NCI-H1105 (cell line): ENCODE measurements at places on chromosomes 1 and 21.

DNA sequence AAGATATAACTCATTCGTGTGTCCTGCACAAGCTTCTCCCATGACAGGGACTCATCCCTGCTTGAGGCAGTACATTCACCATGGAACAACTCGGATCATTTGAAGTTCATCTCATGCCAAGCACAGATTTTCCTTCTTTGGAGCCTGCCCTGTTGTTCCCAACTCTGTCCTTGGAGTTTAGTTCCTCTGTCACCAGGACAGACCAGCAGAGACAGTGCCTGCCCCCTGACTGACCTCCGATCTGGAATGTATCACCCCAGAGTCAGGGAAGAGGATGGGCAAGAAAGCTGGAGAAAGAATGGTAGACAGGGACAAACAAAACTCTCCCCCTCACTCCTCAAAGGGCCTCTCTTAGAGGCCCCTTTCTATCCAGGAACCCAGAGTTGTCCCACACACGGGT lies 5.0 kb downstream of the SHISAL2A start:
- DNase-seq: no peak

- peak; percentile 51 for DNase-seq
These were observed 44.1 kb upstream of the ARHGEF16 start for GRCh38 chr1:3410142-3410925.

- no peak for DNase-seq
These were observed 54.5 kb downstream of the PCNX2 start for GRCh38 chr1:233240829-233241682.

DNA sequence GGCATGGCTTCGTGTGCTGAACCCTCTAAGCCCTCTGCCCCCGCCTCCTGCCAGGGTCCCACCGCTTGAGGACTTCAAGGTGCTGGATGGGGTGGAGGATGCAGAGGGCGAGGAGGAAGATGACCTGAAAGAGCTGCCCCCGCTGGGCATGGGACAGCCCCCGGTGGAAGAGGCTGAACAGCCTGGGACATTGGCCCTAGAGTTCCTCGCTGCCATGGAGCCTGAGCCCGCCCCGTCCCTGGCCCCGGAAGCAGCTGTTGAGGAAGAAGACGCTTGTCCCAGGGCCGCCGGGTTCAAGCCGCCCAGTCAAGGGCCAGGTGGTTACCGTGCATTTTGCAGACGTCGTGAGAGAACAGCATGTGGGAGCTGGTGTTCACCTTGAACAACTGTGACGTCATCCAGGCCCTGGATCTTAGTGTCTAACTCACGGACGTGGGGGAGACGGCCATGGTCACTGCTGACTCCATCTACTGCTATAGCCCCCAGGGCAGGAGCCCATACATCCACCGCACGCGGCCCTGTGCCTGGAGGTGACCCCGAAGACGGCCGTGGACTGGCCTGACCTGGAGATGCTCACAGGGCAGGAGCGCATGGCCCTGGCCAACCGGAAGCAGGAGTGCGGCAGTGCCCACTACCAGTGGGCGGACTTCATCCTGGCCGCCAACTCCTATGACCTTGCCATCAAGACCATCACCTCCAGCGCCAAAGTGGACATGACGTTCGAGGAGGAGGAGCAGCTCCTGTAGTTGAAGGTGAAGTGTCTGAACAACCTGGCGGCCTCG lies 90.1 kb downstream of the PPP1R12B start:
- DNase-seq: no peak
